ENCODE measurements at places on chromosomes 5 and 9.

- no peak for DNase-seq
Observed at GRCh38 chr5:33091571-33092363, 349.0 kb upstream of the TARS1 start.

DNA sequence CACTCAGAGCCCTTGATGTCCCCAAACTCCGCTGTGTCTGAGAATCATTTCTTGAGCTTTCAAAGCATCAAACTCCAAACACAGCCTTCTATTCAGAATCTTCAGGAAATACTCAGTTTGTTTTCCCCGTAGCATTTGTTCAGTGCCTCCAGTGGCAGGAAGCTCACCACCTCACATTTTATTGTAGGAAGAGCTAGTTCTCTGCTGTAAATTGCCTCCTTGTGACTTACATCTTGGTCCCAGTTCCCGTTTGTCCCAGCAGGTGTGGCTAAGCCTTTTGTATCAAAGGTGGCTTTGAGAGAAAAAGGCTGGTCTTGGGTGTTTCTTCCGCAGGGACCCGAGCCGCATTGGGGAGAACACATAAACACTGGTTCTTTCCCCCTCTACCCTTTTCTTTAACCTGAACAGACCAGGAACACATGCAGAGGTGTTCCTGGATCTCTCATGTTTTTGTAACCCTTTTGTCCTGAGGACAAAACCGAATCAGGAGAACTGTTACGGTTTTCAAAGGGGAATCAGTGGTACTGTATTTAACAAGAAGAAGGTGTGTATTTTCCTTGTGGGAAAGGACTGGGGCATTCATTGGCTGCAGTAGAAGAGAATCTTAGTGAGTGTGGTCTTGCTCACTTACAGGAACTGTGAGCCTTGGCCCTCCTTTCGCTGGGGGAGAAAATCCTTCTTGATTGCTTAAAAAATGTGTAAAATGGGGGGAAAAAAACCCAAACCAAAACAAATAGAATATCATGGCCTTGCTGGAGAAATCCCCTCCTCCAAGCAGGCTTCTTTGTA lies 1.9 kb downstream of the OSMR start:
- DNase-seq: no peak

GRCh38 chr5:138651767-138652117 lies 76.5 kb upstream of the HSPA9 start:
- no peak for DNase-seq

- DNase-seq: no peak
Observed at GRCh38 chr9:100698945-100699344, 121.1 kb downstream of the CAVIN4 start.

- no peak for DNase-seq
Observed at GRCh38 chr5:181043285-181044092, 3.4 kb downstream of the BTNL9 start.

GRCh38 chr9:84067821-84068220 lies 87.2 kb downstream of the RMI1 start:
- DNase-seq: no peak

DNA sequence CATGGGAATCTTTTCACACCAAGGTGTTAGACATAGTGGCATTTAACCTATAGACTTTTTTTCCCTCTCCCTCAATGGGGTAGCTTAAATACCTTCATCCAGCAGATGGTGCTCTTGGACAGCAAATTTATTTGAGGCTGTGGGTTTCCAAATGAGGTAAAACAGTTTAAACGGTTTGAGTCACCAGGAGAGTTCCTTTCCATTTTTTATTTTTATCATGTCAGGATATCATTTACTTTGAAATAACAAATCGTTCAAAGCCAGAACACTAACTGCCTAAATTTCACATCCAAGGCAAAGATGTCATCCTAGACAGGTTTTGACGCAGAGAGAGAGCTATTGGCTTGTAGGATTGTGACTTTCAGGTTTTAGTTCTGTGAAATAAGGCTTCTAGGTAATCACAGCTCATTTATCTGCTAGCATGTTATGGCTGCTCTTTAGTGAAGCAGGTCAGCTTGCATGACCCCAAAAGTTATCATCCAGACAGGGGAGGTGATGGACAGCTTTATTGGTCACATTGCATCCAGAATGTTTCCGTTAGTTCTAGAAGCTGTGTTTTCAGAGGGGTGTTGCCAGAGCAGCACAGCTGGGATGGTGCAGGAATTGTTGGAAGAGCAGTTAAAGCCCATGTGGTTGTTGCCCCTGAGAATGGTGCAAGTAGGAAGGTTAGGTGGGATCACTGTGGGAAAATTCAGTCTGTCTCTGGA lies 69.8 kb downstream of the KDM4C start:
- peak; percentile 51 for DNase-seq

DNA sequence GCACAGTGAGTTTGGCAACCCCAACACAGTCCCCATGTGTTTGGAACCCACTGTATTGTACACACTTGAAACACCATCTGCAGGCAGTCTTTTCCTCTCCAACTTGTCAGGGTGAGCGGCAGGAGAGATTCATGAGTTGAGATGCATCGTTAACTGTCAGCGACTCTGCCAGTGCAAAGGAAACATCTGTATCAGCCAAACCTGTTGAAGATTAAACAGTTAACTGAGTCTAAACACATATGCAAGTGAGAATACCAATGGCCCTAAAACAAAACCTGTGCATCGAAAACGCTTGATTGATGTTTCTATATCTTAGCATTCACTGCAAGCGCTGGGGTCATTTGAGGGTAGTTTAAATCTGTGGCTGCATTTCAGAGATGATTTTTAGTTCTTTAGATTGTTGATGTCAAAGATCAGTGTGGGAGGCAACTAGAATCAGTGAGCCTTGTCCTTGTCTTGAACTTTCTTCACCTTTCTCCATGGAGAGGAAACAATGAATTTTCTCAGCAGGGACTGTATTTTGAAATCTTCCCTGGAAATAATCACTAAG lies 41.3 kb upstream of the PAM start:
- no peak for DNase-seq

DNA sequence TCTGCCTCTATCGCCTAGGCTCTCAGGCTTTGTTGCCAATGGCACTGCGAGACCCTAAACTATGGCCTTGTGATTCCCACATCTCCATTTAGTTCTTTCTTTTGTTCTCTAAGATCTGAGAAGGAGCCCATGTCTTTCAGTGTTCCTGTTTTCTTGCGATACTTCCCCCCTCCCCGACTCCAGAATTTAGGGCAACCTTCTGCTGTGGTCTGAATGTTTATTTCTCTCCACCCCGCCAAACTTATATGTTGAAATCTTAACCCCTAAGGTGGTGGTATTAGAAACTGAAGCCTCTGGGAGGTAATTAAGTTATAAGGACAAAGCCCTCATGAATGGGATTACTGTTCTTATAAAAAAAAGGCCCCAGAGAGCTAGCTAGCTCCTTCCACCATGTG lies 6.4 kb downstream of the TMC1 start:
- no peak for DNase-seq

- DNase-seq: no peak
Observed at GRCh38 chr5:154117050-154117449, 73.5 kb upstream of the GALNT10 start.

DNA sequence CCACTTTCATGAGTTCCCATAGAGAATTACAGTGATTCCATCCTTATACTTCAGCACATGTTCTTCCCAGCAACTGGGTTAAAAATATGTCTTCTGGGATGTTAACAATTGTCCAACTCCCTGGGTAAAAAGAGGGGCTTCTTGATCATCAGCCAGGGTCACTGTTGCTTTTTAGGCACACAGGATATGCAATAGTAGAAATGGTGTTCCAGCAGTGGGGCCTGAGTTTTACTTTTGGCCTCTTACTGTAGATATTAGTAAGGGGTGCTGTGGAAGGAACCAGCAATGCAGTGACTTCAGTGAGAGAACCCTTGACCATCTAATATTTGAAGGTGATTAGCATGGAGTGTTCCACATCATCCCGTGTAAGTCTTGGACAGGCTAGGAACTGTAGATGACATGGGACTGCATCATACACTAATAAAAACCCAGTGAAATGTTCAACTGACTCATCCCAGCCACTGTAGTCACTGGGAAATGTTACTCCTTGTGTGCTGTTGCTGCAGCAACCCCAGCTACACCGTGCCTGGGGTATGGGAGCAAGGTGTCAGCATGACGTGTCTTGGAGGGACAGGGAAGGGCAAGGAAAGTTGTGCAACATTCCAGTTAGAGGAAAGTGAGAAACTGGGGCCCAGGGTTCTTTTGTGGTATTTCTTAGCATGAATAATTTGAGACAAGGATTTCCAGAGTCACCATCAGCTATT lies 610.9 kb downstream of the RAB3C start:
- no peak for DNase-seq

Data from DND-41 (cell line).